ENCODE measurements at places on chromosomes 11 and 22.

DNA sequence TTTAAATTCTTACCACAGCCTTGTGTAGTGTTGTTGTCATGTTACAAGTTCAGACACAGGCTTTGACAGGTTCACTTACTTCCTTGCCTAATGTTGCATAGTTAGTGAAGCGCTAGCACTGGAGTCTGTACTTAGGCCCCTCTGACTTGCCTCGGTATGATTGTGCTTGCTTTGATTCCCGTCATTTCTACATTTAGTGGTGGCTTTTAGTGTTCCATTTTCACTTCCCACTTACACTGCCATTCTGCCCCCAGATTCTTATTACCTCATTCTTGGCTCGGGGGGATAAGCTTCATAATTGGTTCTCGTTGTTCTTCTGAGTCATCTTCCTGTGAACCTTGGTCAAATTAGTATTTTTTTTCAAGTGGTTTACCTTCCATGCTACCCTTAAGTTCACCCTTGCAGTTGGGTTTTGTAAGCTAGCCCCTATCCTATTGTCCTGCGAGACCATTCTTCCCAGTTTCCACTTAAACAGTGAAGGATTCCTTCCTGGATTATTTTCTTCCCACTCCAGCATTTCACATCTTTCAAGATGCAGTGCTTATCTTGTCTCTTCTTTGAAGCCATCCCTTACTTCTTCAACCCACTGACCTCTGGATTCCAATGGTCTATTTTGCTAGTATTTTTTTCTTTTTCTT lies 68.7 kb downstream of the DDX10 start:
- DNase-seq: no peak

DNA sequence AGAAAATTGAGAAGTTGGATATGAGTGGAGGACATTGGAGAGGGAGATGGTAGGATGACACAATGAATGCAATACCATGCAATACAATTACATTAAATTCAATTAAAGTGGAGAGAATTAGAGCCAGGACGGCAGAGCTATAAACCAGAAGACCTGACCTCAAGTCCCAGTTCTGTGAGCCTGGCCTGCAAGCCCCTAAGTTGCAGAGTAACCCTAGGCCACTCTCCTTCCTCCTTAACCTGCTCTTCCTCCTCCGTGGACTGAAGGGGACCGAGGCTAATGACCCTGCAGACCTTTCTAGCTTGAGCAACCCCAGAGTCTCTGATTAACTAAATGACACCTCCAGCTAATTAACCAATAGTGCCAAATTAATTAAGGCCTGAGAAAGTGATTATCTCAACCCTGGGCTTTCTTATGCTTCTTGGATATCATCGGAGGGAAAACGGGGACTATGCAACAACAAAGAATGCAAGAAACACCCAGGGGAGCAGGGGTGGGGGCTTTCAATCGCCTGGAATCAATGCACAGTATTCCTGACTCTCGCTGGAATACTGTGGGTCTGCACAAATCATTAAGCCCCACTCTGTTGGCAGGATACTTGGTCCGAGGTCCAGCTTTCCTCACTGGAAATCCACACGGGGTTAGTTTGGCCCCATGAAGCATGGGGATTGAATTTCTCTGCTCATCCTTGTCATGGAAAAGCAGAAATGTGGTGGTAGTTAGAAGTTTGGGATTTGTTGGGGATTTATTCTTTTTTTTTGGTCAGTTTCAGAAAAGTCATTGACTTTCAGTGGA lies 548.3 kb downstream of the MN1 start:
- DNase-seq: no peak

- no peak for DNase-seq
Measured at GRCh38 chr22:43066844-43067385, 22.3 kb downstream of the TTLL1 start.

DNA sequence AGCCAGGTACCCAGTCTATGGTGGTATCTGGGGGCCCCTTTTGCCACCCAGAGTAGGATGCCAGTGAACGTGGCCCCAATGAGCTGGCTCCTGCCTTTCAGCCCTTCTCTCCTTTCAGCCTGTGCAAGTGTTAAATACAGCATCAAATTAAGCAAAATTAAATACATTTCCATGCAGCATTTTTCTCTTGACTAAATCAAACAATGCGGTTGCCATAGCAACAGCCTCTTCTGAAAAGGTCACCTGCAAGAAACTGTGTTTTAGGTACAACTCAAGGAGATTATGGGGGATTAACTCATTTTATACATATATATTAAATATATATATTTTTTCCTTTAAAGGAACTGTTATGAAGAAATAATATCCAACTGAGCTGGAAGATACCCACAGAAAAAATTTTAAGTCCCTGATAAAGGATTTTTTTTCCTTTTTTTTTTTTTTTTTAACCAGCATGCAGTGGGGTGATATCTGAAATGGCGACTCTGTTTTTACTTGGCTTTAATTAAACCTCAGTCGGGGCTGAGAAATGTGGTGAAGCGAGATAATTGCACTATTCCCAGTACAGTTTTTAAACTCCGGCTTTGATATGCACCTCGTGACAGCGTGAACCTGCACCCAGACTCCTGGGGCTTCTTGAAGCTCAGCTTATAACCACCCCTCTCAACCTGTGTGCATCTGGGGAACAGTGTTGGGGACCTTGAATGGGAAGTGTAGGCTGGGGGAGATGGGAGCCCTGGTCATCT lies 115.3 kb downstream of the PKNOX2 start:
- no peak for DNase-seq

DNA sequence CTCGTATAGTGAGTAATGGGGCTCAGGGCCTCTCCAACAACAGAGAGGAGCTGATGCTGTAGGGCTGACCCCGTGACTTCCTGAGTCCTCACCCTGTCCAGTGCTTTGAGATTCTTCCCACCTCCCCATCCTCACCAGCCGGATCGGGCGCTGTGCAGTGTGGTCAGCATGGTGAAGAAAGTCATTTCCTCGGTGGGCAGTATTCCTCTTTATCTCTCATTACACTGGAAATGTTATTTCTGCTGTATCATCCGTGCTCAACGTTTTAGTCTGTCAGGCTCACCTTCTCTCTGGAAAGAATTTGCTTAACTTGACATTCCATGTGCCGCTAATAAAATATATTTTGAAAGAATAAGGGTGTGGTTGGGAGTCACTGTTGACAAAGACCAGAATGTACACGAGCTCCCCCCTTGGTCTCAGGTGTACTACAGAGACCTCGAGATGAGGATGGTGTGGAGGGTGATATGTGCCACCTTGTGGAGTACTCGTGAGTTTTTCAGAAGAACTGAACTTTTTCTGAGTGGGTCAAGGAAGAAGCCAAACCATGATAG lies 25.7 kb upstream of the SCGB1A1 start:
- no peak for DNase-seq

DNA sequence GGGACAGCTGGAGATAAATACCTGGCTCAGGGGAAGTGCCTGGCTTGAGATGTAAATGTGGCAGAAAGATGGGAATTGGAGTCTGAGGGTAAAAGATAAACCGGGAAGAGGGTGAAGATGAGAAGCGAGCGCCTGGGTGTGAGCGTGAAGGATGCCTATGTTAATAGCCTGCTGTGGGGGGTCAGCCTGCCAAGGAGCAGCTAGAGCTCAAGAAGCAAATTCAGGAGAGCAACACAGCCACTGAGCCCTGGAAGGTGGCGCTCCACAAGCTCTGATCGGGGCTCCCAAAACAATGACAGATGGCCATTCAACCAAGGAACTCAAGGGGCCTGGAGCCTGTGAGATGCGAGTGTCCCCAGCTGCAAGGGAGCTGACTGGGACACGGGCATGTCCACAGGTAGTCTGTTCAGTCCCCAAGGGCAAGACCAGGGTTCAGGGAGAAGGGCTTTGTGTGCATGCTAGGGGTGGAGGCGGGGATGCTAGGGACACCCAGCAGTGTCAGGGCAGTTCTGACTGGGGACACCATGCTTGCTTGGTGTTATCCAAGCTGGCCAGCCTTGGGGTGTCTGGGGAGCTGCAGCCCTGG lies 2.8 kb downstream of the GSC2 start:
- DNase-seq: no peak

- DNase-seq: no peak
Measured at GRCh38 chr22:26660961-26661578, 3.7 kb downstream of the MIAT start.

DNA sequence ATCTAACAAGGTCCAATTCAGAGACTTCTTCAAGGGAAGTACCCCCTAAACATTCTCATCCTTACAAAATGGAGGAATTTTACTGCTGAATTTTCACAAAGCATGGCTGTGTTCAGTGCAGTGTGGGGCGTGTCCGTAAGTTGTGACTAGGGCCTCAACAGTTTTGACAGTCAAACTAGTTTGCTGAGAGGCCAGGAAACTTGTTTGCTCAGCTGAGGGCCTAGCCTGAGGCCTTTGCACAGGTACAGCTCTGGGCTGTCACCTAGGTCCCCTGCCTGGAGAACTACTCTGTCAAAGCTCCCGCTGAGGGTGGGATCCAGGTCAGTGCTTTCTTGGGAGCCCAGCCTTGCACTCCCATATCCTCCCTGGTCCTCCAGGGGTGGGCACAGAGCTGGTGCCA lies 27.9 kb downstream of the TCP11L1 start:
- DNase-seq: no peak

DNA sequence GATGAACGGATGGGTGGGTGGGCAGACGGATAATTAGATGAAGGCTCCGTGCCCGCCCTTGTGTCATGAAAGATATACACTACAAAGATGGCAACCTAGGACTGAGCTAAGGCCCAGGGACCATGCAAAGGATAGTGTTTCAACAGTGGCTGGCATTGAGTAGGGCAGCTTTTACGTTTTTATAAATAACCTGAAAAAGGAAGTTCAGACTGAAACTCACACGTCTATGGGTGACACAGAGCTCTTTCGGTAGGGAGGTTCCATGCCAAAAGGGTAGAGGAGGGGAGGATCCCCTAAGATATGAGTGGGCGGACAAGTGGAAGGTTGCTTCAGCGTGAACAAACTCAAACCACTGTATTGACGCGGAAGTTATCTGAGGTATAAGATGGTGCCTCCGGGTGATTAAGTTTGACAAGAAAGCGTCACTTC lies 90.5 kb downstream of the UBASH3B start:
- DNase-seq: no peak

GRCh38 chr11:1547467-1548098 lies 24.5 kb downstream of the DUSP8 start:
- no peak for DNase-seq

- no peak for DNase-seq
Measured at GRCh38 chr11:78810559-78811009, 235.9 kb upstream of the NARS2 start.

DNA sequence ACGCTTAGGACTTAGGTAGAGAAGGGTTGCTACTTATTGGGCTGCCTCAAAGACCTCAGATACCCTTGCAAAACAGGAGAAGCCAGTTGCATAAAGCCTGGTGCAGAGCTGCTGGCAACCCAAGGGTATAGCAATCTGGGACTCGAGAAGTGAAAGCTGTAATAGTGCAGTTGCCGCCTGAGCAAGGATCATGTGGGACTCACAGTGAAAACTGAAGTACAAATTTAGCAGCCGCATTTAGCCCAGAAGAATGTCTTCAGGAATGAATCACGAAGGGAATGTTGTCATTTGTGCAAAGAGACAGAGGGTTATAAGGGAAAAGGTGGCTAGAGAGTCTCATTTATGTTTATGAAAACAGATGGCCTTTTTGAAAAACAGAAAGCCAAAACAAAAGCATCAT lies 267.2 kb downstream of the TENM4 start:
- no peak for DNase-seq

- DNase-seq: no peak
Measured at GRCh38 chr22:24834845-24835570, 29.0 kb downstream of the SGSM1 start.

- no peak for DNase-seq
Measured at GRCh38 chr11:36385121-36385970, 89.3 kb downstream of the PRR5L start.

DNA sequence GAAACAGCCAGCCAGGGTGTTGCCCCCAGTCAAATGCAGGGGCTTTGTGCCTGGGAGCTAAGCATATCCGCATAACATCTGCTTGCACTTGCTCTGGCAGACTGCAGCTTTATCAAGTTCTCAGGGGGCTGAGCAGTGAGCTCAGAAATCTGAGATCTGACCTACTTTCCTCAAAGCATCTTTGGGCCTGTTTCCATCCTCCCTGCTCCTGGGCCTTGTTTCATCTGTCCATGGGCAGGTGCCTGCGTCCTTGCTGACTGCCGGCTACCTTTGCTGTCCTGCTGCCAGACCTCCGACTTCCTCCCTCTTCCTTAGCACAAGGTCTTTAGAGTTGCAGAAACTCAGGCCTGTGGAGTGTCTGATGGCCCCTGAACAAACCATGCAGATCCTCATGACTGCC lies 131.2 kb upstream of the B3GAT1 start:
- DNase-seq: no peak

- no peak for DNase-seq
Measured at GRCh38 chr11:91792779-91793262, 431.8 kb upstream of the FAT3 start.

GRCh38 chr22:36218648-36219193 lies 17.1 kb upstream of the APOL4 start:
- DNase-seq: no peak

DNA sequence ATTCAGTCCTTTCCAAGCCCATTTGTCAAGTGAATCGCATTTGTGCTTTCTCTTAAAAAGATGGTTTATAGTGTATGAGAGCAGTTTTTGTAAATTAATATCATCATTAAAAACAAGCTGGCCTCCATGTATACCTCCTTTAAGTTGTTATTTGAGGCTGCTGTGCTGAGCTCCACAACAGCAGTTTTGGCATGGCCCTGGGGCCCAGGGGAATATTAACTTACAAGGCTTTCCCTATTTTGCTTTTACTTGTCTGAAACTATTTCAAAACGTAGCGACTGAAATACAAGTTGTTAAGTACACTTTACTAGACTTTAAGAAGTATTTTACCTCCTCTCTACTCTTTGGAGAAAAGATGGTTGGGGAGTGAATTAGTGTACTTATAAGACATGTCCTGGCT lies 4.9 kb upstream of the BARX2 start:
- DNase-seq: no peak

GRCh38 chr11:86800076-86800959 lies at the start of gene PRSS23:
PRSS23 (plus strand) TSS chr11:86800542; CDS start chr11:86807644, 7,102 bp downstream.
- no peak for DNase-seq

DNA sequence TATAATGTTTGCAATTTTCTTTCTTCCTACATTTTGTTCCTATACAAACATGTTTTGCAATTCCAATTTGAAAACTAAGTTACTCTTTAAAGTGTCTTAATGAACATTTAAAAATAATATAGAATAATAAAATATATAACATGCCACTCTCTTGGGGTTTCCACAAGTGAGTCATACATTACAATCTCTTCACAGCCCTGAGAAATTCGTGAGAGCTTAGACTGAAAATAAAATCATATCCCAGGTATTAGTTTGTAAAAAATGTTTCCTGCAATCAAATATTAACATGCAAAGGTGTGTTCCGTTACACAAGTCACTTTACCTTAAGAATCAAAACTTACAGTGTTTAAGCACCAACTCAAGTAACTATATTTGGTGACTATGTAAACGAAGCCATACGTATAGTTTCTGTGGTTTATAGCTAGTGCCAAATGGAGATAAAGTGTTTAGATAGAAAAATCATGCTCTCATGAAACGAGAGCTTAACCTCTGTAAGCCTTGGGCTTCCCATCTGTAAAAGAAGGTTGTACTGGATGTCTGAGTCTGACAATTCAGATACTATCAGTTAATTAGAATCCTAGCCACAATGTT lies 253.6 kb upstream of the ANO3 start:
- no peak for DNase-seq

- no peak for DNase-seq
Measured at GRCh38 chr22:26542831-26543230, 30.6 kb upstream of the TFIP11 start.
